ENCODE measurements at places on chromosomes 12 and 14. TPM values are rescaled to one million over a fixed set of nuclear protein-coding genes. Genes with fewer than 3 reads are reported as not detected.

- peak; percentile 31 for DNase-seq
Measured at GRCh38 chr12:15435597-15435996, 113.3 kb downstream of the PTPRO start.

DNA sequence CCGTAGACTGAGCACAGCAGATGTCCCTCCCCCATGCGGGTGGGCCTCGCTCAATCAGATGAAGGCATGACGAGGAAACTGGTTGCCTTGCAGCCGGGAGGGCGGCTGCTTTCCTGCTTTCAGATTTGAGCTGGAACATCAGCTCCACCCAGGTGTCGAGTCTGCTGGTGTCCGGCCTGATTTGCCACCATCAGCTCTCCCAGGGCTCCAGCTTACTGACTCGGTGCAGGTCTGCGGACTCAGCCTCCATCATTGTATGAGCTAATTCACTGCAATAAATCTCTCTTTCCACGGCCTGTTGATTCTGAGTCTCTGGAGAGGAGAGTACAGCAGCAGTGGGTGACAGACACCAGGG, 156.2 kb downstream of the KIF26A start:
- DNase-seq: no peak

DNA sequence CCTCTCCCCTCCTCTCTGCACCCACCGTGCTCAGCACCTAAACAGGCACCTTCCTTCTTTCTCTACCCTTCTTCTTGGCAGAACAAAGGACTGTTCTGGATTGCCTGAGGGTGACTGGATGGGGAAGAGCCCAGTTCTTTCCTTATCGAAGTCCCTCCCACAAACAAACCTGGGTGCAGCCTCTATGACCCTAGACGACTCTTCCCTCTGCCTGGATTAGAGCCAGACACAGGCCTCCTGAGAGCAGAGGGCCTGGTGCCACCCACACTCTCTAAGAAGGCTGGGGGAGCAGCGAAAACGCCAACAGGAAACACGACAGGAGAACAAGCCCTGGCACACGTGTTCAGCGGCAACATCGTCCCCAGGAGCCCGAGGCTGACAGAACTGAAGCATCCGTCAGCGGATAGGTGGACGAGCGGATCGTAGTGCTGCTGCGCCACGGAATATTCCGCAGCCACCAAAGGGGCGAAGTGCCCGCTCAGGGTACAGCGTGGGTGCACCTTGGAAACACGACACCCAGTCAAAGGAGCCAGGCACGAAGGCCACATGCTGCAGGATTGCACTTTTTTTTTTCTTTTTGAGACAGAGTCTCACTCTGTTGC, 38.0 kb downstream of the RIMBP2 start:
- no peak for DNase-seq

GRCh38 chr12:133201888-133202287, 20.6 kb downstream of the ZNF268 start:
- DNase-seq: no peak

GRCh38 chr12:68930178-68930577, 2.8 kb downstream of the CPM start:
- no peak for DNase-seq

- peak; percentile 50 for DNase-seq
Measured at GRCh38 chr14:94180655-94181271, 6.6 kb downstream of the PPP4R4 start.

GRCh38 chr12:49537231-49537751, 1.5 kb upstream of the KCNH3 start:
- DNase-seq: no peak

DNA sequence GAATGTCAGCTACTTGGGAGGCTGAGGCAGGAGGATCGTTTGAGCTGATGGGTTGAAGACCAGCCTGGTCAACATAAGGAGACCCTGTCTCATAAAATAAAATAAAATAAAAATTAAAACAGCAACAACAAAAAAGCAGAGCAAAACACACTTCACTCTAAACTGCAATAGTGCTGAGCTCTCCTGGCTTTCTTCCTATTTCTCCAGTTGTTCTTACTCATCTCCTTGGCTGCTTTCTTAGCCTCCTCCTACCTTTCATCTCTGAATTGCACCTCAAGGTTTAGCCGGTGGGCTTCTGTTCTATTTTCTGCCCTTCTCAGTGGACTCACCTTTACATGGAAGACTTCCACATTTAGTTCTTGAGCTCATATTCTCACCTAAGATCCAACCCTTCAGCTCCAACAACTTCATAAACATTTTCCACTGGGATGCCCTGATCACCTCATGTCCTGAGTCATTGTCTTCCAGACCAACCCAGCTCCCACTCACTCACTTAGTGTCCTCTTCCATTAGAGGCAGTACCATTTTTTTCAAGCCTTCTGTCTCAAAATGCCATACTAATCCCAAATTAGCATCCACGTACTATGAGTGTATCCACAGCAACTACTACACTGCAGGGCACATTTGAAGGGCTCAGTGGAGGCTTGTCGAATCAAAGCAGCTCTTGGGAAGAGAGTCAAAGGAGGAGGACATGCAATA, 41.2 kb upstream of the TMED10 start:
- peak; percentile 44 for DNase-seq

DNA sequence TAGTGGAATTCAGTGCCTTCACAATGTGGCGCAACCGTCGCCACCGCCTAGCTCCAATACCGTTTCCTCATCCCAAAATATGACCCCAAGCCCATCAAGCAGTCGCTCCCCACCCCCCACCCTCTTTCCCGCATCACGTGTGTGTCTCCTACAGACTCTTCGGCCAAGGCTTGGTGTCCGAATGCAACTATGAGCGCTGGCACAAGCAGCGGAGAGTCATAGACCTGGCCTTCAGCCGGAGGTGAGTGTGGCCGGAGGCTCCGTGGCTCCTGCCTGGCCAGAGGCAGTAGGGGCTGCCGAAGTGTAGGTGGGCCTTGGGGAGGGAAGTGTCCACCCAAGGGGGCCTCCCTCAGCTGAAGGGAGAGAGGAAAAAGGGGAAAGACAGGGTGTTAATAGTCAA, 15.8 kb downstream of the CYP46A1 start:
- no peak for DNase-seq

- DNase-seq: peak; percentile 66
Measured at GRCh38 chr12:13179211-13180074, 17.1 kb upstream of the EMP1 start.

GRCh38 chr12:106131676-106132075, 7.1 kb downstream of the NUAK1 start:
- peak; percentile 31 for DNase-seq

DNA sequence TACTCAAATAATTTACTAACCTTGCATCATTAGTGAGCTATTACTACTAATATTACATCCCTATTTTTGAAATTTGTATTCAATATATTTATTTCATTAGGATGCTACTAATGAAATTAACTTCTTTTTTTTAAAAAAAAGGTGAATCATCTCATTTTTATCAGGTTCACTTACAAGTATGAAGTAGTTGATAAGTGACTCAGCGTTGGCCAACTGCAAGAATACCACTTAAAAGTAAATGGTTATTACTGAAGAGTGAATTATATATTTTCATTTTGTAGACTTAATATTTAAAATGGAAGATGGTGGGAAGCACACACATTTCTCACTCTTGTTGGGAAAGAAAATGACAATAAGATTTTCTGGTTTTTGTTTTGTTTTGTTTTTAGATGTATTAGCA, 19.6 kb downstream of the OR4N2 start:
- no peak for DNase-seq

- peak; percentile 45 for DNase-seq
Measured at GRCh38 chr14:91872517-91873470, 5.5 kb upstream of the TC2N start.

GRCh38 chr14:96050482-96050881, 11.3 kb downstream of the C14orf132 start:
- no peak for DNase-seq

DNA sequence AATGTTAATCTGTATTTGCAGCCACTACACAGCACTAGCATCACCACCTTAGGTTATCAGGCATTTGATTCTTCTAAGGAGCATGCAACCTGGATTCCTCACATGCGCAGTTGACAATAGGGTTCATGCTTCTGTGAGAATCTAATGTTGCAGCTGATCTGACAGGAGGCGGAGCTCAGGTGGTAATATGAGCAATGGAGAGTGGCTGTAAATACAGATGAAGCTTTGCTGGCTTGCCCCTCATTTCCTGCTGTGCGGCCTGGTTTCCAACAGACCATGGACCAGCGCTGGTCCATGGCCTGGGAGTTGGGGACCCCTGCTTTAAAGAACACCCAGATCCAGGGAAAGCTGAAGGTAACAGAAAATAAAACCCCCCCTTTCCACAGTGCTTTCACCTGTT, 51.0 kb downstream of the TMX1 start:
- no peak for DNase-seq

GRCh38 chr12:66636771-66637170, 42.1 kb downstream of the GRIP1 start:
- no peak for DNase-seq

DNA sequence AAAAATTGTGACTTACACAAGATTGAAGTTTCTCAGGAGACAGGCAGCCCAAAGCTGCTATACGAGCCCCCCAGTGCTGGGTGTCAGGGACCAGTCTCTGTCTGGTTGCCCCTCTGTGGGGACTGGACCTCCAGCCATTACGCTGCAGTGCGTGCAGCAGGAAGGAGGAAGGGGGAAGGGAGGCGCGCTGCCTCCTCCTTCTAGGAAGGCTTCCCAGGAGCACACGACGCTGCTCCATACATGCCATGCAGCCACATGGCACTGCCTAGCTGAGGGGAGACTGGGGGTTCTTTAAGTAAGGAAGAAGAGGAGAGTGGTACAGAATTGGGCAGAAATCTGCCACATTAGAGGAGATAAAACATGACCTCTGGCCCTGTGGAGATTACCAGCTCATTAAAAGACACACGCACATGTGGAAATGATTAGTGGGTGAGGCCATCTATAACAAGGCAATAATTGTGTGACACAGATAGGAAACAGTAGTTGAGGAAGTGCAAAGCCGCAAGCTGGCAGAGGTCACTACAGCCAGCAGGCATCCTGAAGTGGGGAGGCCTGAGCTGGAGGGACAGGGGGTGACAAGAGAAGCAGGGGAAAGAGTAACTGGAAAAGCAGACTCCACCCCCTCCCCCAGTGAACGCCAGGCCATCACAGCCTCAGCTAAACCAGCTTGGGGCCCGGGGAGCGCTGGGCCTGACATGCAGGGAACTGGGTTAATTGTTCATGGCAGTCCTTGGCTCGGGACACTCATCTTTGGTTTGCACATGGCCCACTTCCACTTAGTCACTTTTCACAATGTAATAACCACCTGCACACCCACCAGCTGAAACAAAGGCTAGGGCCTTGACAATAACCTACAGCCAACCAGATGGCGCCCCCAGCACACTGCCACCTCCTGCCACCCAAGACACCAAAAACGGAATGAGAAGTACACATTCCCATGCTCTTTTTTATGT, 39.6 kb downstream of the CCDC88C start:
- no peak for DNase-seq

- DNase-seq: peak; percentile 93
Measured at GRCh38 chr12:67797185-67797741, 148.7 kb downstream of the DYRK2 start.

DNA sequence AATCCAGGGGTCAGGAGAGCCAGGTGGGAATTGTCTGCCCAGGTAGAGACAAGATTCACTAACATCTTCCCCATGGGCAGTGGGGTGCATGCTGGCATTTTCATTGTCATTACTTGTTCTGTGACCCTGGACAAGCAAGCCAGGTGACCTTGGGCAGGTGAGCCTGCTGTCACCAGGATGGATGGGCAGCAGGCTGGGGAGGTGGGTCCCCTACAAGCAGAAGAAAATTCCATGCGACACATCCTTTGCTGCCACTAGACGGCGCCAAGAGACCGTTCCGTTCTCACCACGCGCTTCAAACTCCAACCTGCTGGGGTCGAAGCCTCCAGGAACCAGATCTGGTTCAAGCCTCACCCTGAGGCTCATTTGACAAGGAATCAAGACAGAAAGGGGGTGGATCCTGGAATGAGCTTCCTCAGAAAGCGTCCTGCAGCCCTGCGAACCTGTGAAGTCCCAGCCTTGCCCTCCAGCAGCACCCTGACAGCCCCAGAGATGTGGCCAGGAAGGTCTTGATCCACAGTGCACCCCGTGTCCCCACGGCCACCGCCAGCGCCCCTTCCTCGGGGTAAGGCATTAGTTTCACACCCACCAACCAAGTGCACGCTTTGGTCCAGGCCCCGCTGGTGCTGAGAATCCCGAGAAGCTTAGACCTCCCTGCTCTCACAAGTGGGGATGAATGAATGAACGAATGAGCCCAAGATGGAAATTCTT, 3.2 kb upstream of the DYNC1H1 start:
- DNase-seq: peak; percentile 68

DNA sequence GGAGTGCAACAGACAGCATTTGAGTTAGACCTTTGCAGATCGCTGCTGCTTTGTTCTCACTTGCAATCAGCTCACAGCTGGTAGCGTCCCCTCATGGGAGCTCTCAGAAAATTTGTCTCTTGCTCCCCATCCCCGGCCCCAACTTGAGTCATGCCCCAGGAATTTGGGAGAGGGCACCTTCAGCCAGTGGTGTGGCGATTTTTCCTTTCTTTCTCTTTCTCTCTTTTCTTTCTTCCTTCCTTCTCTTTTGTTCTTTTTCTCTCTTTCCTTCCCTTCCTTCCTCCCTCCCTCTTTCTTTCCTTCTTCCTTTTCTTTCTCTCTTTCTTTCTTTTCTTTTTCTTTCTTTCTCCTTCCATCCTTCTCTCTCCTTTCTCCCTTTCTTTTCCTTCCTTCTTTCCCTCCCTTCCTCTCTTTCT, 34.2 kb upstream of the MAP1LC3B2 start:
- peak; percentile 73 for DNase-seq

DNA sequence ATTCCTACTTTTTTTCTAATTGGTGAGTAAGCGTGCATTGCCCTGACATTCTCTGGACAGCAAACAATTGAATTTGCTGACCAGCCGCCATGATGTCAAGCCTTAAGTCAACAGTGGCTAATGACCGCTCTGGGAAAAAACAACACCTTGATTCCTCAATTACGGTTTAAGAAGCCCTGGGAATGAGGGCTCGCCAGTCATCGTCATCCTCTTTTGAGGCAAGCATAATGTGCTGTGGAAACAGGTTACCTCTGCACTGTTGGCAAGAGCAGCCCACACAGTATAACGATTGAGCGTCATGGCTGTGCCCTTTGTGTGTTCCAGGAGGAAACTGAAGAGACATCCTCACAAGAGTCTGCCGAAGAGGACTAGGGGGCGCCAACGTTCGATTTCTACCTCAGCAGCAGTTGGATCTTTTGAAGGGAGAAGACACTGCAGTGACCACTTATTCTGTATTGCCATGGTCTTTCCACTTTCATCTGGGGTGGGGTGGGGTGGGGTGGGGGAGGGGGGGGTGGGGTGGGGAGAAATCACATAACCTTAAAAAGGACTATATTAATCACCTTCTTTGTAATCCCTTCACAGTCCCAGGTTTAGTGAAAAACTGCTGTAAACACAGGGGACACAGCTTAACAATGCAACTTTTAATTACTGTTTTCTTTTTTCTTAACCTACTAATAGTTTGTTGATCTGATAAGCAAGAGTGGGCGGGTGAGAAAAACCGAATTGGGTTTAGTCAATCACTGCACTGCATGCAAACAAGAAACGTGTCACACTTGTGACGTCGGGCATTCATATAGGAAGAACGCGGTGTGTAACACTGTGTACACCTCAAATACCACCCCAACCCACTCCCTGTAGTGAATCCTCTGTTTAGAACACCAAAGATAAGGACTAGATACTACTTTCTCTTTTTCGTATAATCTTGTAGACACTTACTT, 138.9 kb downstream of the HMGA2 start:
- no peak for DNase-seq

Gene C1R
- total RNA-seq: 650 TPM

Gene KICS2
- total RNA-seq: 9.7 TPM

Gene ZFHX2
- total RNA-seq: 0.33 TPM

Gene ZNF605
- total RNA-seq: 15.2 TPM

Gene FAM181A
- not detected for total RNA-seq

Gene ASPG
- not detected for total RNA-seq

Gene SRRM4
- total RNA-seq: not detected

Gene HCAR2
- not detected for total RNA-seq

Gene FAIM2
- 3.6 TPM for total RNA-seq

Gene B3GNT4
- 0.33 TPM for total RNA-seq

Measured in fibroblast of lung (primary cell).